ENCODE measurements at places on chromosomes 3 and 15.

DNA sequence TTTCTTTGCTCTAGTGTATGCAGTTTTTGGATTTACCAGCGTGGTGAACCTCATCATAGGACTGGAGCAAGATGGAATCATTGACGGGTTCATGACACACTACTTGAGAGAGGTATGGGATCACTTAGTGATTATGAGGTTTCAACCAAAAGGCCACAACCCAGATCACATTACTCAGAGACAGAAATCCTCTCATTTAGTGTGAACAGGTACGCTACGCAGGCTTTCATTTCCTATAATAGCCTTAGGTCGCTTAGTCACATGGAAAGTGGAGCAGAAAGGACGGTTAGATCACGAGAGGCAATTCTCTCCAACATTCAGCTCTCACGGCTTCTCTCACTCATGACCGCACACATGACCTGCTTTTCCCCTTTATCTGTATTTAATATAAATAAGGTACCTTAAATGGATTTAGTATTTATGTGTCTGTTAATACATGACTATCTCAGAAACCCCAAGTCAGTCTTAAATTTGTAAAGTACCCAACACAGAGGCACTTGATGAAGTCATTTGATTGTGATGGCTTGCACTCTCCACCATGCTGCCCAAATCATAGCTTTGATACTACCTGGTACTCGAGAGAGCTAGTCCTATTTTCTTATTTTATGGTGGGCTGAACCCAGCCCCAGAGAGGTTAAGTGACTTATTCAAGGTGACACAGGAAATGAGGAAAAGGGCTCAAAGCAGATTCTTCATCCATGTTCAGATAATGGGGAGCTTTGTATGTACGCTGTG lies 8.6 kb downstream of the TM6SF1 start:
- DNase-seq = no peak

GRCh38 chr3:126758882-126759281 lies 54.8 kb downstream of the CHCHD6 start:
- no peak for DNase-seq

- DNase-seq = no peak
These were observed 61.4 kb downstream of the CD47 start for GRCh38 chr3:108029466-108029865.

DNA sequence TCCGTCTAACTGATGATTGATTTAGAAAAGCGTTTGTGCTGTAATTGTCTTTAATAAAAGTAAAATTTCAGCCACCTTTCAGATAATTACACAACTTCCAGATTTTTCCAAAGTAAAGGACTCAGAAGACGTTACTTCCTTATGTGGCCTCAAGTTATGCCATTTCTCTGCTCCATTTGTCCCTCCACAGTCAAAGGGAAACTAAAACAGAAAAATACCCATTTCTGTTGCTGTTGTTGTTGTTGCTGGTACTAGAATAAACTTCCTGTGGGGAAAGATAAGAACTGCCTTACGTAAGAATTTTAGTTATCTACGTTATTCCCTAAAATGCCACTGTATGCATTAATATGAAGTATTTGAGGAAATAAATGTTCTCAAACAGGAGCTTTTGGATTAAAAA lies 153.9 kb downstream of the P3H2 start:
- no peak for DNase-seq

GRCh38 chr3:82410366-82410765 lies 648.9 kb upstream of the GBE1 start:
- DNase-seq = no peak

DNA sequence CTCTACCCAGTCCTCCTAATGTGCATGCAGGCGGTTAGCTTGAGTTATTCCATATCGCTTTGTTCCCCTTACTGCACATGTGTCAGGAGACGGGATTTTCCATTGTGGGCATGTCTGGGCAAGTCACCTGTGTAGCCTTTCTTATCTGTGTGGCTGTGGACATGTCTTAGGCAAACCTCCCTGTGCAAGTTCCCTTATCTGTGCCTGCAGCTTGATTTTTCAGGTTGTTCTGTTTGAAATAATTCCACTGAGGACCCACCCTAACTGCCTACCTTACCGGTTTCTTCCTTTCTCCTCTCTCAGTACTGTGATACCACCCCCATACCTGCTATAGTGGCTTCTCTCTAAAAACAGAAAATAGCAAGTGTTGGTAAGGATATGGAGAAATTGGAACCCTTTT lies 113.6 kb downstream of the NEO1 start:
- DNase-seq = no peak

GRCh38 chr3:37148208-37148607 lies 26.2 kb downstream of the LRRFIP2 start:
- no peak for DNase-seq

DNA sequence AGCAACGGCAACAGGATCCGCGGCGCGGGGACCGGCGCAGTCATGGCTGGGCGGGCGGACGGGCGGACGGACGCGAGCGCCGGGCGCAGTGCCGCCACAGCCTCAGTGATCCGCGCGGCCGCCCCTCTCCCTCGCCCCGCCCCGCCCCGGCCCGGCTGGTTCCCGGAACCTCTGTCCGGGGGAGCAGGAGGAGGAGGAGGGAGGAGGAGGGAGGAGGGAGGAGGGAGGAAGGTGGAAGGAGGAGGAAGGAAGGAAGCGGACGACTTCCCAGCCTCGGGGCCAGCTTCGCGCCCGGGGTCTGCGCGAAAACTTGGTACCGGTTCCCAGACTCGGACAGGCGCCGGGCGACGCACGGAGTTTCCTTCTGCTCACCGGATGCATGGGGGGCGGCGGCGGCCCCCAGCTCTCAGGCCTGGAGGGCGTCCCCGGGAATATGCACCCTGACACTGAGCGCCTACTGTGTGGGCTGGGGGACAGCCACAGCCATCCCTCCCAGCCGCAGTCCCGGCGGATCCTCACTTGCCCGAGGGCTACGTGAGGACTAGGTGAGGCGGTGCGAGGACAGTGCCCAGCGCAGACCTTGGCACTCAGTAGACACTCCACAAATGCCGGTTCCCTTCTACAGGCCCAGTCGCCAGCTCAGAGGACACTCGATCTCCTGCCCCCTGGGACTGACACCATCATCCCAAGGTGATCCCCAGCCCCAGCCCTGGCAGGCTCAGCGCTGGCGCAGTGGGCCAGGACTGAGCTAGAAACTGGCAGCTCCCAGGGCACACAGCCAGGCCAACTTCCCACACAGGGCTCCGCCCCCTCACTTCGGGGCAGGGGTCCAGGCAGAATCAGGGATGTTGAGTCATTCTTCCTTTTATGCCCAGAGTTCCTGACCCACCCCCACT lies at the start of gene SHISA5:
TSS of gene SHISA5 (minus strand) at position 124 of the 896 bp plus-strand sequence. CDS start at position 44, 80 bp downstream.
- no peak for DNase-seq

DNA sequence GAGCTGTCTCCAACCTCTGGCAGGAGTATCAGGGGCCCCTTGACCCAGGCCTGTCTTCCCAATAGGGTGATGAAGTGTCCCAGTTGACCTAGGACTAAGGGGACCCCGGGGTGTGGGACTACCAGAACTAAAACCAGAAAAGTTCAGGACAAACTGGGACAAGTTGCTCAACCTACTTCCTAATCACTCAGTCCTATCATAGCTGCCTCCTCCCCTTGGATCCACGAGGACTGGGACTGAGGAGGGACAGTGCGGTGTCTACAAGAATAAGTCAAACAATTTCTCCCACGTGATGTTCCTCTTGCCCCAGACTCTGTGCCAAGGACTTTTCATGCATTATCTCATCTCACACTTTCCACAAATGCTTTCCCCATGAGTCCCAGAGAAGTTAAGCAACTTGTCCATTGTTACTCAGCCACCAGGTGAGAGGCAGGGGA lies 49.4 kb upstream of the SLCO2A1 start:
- DNase-seq = no peak

All from activated CD8-positive, alpha-beta memory T cell treated with anti-CD3 and anti-CD28 coated beads for 1 hour (primary cell).